Nucleus accumbens (tissue), 56 donors: ENCODE measurements at places on chromosomes 1 and 21.

GRCh38 chr1:237759377-237759776, 131.3 kb downstream of the ZP4 start:
- no peak for DNase-seq

GRCh38 chr1:7454052-7454815, 316.9 kb upstream of the VAMP3 start:
- DNase-seq, result no peak

- no peak for DNase-seq
Observed at GRCh38 chr1:92486251-92487077, at the start of gene GFI1. Gene GFI1, minus strand, starts transcription at chr1:92486925. Its CDS starts 3,438 bp downstream, at chr1:92483487.

- DNase-seq, result no peak
Observed at GRCh38 chr1:8702472-8702849, 115.0 kb downstream of the RERE start.

DNA sequence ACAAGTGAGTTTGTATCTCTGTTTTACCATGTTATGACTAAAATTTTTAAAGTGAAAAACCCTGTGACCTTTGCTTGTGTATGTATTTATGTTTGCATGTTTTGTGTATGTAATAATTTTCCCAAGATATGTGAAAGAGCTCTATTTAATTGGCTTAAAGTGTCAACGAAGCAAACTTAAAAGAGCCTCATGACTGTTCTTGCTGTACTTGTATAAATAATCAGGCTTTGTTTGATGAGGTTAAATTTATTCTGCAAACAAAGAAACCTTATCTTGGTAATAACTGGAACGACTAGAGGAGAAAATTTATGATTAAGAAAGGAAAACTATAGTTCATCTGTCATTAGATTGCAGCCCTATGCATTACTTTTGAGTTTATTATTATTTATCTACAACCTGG, 6.6 kb downstream of the GBP7 start:
- no peak for DNase-seq

DNA sequence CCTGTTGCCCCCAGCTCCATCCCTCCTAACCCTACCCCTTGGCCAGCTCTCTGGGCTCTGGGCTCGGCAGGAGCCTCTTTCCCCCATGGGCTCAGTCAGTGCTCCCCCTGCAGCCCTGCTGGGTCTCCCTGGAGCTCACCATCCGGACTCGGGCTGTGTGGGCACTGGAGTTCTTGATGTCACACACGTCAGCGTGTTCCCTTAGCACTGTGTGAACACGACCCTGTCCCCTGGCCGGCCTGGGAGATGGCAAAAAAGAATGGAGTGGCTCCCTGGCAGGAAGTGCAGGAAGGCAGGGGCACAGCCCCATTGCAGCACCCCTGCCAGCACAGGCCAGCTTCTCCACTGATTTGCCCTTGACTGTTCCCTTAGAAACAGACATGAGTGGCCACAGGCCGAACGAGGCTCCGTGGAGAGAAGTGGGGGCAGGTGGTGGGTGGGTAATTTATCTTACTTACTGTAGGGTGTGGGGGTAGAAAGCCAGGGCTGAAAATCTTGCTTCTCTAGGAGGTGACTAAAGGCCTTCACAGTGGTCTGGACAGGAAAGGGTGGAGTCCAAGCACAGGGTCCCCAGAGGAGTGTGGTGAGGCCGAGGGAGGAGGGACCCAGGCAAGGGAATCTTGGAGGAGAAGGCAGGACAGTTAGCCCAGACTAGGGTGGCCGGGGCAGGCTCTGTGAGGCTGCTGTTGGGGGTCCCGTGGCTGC, 381.7 kb upstream of the VAMP3 start:
- DNase-seq, result no peak
